ENCODE measurements at places on chromosomes 2 and 18. TPM values are rescaled to one million over a fixed set of nuclear protein-coding genes. Genes with fewer than 3 reads are reported as not detected.

SPATA3 gene
- total RNA-seq = 1.2 TPM

EFR3B gene
- total RNA-seq = 0.23 TPM

SSB gene
- 88.9 TPM for total RNA-seq

AFF3 gene
- 0.55 TPM for total RNA-seq

SLC30A3 gene
- total RNA-seq = 0.38 TPM

IL1F10 gene
- total RNA-seq = not detected

KCNE4 gene
- not detected for total RNA-seq

NXPH2 gene
- not detected for total RNA-seq

ANKRD30B gene
- not detected for total RNA-seq

KCNG2 gene
- total RNA-seq = not detected

KATNAL2 gene
- 0.45 TPM for total RNA-seq

CERKL gene
- not detected for total RNA-seq

CFAP65 gene
- total RNA-seq = not detected

C1GALT1C1L gene
- 0.19 TPM for total RNA-seq

VWA3B gene
- total RNA-seq = not detected

CPO gene
- not detected for total RNA-seq

C18orf54 gene
- 16.4 TPM for total RNA-seq

CNGA3 gene
- total RNA-seq = not detected

PTPRN gene
- total RNA-seq = 0.28 TPM

SKOR2 gene
- total RNA-seq = not detected

PID1 gene
- total RNA-seq = not detected

C1QL2 gene
- not detected for total RNA-seq

MTIF2 gene
- total RNA-seq = 33.5 TPM

DSC1 gene
- total RNA-seq = not detected

EHD3 gene
- total RNA-seq = 1.1 TPM

SIX3 gene
- 0.21 TPM for total RNA-seq

ARHGAP25 gene
- 126 TPM for total RNA-seq

SP100 gene
- 255 TPM for total RNA-seq

TEX44 gene
- not detected for total RNA-seq

SLC16A14 gene
- total RNA-seq = 0.47 TPM

SLC8A1 gene
- 1.1 TPM for total RNA-seq

MBP gene
- 101 TPM for total RNA-seq

STPG4 gene
- total RNA-seq = 0.20 TPM

GPR45 gene
- total RNA-seq = not detected

GPR39 gene
- total RNA-seq = not detected

EPAS1 gene
- total RNA-seq = 42.5 TPM

DAW1 gene
- total RNA-seq = not detected

SERPINB3 gene
- not detected for total RNA-seq

DSG3 gene
- total RNA-seq = not detected

SRD5A2 gene
- not detected for total RNA-seq

RNU2-63P gene
- total RNA-seq = 21.2 TPM

ITM2C gene
- 65.1 TPM for total RNA-seq

DIPK1C gene
- not detected for total RNA-seq

CCDC141 gene
- total RNA-seq = 8.8 TPM
